ENCODE measurements at places on chromosomes 12 and 14. TPM values are rescaled to one million over a fixed set of nuclear protein-coding genes. Genes with fewer than 3 reads are reported as not detected.
A peak's percentile ranks its signal among the peaks of the same experiment; 100 is the strongest.

DNA sequence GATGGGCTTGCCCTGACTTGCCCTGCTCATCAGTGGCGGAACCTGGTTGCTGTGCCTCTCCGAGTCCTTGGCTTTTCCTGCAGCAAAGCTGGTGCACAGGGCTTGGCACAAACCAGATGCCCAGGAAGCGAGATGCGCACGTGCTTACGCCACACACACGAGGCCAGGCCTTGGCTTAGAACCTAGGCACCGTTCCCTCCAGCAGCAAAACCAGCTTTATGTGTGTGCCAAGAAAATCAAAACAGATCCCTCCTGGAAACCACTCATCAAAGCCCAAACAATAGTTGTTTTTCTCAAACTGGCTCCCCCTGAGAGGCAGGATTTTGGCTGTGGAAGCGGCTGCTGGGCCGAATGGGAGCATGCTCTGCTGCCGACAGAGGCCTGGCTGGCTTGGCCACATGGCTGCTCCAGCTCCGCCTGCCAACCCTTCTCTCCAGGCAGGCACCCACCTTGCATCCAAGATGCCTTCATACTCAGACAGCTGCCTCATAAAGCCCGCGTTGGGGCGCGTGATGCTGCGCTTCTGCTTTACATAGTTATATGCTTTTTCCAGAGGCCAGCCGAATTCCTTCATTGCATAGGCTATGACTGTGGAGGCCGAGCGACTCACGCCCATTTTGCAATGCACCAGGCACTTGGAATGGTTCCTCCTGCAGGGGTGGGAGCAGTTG lies 58.7 kb downstream of the SSH1 start:
- DNase-seq, result peak; percentile 55

GRCh38 chr12:124491856-124492420 lies 75.5 kb downstream of the NCOR2 start:
- no peak for DNase-seq

- DNase-seq, result no peak
Observed at GRCh38 chr14:101840649-101841369, 79.3 kb downstream of the PPP2R5C start.

Gene RNASE2
- 5.8 TPM for total RNA-seq

DNA sequence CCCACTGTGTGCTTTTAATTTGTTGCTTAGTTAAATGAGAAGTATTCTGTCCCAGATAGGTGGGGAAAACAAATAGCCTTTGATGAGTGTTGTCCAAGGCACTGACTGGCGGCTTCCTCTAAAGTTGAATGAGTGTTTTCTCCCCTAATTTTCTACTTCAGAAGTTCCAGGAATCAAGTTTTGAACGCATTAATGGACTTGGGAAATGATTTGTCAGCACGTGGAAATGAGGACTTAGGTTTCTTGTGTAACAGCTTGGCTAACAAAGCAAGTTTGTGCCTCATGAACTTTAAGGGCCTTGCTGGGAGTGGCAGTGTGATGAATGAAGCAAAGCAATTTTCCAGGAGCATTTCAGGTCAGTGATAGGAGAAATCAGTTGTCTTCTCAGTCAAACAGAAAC lies 56.9 kb downstream of the LIN52 start:
- no peak for DNase-seq

- DNase-seq, result no peak
Observed at GRCh38 chr14:99137913-99138571, 134.0 kb downstream of the BCL11B start.
